Activated CD4-positive, alpha-beta T cell treated with anti-CD3 and anti-CD28 coated beads, Interleukin-2, amount 10 ng/mL, durations not matched to agents 7 days and 5 days (primary cell): ENCODE measurements at places on chromosomes 1 and 21.

DNA sequence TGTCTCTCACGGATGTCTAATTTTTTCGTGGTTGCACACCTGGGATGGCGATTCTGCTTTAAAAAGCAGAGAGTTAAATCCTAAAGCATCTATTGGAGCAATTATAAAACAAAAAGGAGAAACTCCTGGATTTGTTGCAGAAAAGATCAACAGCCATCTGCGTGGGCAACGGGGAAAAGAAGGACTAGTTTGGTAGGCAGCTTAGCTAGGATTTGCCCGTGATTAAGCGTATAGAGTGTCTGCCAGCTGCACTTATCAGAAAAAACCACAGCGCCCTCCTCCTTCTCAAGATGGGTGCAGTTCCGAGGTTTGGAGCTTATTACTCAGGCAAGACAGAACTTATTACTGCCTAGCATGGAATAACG, 526 bp upstream of the SLC25A24 start:
- DNase-seq: peak; percentile 56

- DNase-seq: no peak
Measured at GRCh38 chr21:42777757-42778344, 101.5 kb downstream of the WDR4 start.

GRCh38 chr1:32724678-32725614, 22.4 kb upstream of the SYNC start:
- DNase-seq: peak; percentile 28

- no peak for DNase-seq
Measured at GRCh38 chr1:223288826-223289225, 75.2 kb downstream of the SUSD4 start.

DNA sequence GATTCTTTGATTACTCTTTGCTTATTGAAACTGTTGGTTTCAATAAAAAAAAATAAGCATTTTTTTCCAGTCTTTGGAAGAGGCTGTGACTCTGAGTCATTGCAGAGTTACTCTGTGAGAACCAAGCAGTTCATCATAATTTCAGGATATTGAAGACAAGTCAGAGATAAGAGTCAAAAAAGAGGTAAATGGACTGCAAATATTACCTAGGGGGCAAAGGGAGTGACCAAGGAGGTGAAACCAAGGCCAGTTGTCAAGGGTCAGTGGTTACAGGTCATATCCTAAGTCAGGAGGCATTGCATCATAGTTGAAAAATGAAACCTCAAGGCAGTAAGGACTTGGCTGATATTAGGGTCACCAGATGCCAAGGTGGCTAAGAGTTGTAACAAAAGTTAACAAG, 597.1 kb upstream of the USP24 start:
- DNase-seq: no peak

DNA sequence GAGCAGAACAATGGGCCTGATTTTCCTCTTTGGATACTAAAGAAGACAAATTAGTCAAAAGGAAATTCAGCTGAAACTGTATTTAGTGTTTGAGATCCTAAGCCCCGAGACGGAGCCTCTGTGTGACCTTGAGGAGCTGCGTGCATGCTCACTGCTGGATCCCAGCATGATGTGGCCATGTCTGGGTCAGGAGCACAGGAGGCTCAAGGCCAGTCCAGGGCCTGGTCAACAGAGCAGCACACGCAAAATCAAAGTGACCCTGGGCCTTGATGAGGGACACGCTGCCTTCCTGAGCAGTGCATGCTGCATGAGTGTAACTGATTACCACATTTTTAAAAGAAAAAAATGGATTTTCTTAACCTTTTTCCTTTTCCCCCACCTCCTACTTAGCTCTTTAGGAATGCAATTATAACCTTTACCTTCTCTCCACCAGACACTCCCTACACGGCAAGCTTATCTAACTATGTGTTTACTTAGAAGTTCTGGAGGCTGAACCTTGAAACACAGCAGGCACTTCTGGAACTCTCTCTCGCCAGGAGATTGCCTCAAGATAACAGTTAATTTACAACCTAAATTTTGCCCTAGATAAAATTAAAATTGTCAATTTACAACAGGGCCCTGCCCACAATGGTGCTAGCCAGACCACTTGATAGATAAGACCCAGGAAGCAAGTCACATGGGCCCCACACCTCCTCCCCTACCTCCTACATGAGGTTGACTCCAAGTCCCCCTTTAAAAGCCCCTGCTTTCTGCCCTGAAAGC, 144.6 kb downstream of the LRIG2 start:
- no peak for DNase-seq

DNA sequence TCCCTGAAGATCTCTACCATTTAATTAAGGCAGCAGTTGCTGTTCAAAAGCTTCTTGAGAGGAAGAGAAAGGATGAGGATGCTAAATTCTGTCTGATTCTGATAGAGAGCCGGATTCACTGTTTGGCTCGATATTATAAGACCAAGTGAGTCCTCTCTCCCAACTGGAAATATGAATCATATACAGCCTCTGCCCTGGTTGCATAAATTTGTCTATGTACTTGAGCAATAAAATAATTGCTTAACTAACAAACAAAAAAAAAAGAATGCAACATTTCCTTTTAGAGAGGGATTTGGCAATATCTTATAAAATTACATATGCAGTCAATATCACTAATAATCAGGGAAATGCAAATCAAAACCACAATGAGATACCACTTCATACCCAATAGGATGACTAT, 26.8 kb downstream of the ALDH9A1 start:
- DNase-seq: no peak

- no peak for DNase-seq
Measured at GRCh38 chr1:187411118-187411517, 582.4 kb downstream of the PLA2G4A start.

DNA sequence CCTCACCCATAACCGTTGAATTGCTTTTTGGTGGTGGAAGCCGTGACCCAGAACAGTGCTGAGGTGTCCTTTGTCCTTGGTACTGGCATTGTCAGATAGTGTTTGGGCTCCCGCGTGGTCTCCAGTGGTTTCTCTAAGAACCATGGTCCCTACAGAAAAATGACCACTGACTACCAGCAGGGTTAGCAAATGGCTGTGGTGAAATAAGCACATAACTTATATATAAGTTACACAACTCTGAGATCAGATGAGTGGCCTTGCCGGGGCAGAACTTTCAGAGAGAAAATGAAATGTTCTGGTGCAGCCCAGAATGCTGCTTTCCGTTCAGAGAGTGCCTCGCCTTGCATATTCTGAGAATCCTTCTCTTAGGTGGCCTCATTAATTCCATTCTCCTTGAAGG, 5.0 kb downstream of the SLC37A1 start:
- DNase-seq: no peak

DNA sequence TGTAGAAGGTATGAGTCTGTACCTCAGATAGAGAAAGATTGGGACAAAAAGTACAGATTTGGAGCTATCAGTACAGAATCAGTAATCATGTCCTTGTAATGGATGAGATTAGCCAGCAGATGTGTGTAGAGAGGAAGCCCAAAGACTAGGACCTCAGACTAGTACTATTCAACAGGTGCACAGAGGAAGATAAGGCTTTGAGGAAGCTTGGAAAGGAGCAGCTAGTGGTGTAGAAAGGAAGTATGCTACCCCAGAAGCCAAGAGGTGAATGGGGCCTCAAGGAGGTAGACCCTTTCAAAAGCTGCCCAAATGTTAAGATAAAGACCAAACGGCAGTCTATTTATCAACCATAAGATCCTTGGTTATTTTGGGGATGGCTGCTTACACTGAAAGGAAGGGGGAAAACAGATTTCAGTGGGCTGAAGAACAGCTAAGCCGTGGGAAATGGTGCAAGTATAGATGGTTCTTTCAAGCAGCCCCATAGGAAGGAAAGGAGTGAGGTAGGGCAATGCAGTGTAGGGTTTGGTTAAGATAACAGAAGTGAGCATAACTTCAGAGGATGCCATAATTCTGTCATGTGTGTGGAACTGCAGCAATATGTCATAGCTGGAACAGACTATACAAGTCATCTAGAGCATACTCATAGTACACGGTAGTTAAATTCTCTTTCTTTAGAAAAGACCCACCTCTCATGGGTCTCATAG, 221.7 kb downstream of the HHIPL2 start:
- DNase-seq: no peak

GRCh38 chr1:88892357-88892877, 1.1 kb upstream of the GTF2B start:
- peak; percentile 46 for DNase-seq

DNA sequence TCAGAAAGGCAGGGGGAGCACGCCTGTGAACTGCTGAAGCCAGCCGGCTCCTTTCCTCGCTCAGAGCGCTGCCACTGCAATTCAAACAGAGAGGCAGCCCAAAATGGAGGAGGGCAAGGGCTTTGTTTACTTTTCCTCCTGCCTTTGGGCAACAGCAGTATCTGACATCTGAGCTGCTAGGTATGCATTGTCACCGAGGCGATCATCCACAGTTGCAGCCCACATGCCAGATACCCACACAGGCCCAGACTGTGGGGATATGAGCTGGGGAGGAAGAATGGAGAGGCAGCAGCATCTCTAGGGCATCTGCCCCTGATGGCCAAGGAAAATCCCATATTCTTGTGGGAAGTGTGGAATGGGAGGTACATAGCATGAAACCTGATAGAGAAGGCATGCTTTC, 357.1 kb downstream of the BARHL2 start:
- DNase-seq: no peak

GRCh38 chr21:36859744-36860501, 106.5 kb downstream of the HLCS start:
- DNase-seq: peak; percentile 43

- peak; percentile 13 for DNase-seq
Measured at GRCh38 chr1:88608139-88608943, 75.7 kb upstream of the PKN2 start.

- no peak for DNase-seq
Measured at GRCh38 chr1:183318433-183318832, 99.7 kb downstream of the NMNAT2 start.

DNA sequence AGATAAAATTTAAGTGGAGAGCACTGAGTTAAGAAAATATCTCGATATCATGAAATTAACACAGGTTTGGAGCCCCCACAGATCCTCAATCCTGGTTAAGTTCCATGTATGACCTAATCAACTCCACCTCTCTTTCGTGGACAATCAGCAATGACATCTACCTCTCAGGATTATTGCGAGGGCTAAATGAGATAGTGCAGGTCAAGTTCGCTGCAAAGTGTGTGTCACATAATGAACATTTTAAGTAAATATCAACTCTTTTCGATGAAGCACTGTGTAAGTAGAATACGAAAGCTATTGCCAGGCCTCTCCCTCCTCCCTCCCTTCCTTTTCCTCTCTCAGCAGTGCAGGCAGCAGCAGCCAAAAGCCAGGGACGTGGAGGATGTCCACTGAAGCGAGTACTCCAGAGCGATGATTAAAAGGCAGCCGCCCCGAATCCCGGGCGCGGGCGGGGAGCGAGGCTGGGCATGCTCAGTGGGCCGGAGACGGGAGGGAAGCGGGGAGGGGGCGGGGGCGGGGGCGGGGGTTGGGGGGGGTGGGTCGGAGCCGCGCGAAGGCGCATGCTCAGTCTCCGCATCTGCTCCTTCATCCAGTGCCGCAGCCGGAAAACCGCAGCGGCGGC, at the start of gene CAMSAP2:
CAMSAP2 (plus strand) TSS at position 567 of the 622 bp plus-strand sequence. CDS start 935 bp downstream, outside the sequence.
- peak; percentile 64 for DNase-seq

GRCh38 chr1:13450204-13450603, 40.0 kb downstream of the PRAMEF20 start:
- no peak for DNase-seq

DNA sequence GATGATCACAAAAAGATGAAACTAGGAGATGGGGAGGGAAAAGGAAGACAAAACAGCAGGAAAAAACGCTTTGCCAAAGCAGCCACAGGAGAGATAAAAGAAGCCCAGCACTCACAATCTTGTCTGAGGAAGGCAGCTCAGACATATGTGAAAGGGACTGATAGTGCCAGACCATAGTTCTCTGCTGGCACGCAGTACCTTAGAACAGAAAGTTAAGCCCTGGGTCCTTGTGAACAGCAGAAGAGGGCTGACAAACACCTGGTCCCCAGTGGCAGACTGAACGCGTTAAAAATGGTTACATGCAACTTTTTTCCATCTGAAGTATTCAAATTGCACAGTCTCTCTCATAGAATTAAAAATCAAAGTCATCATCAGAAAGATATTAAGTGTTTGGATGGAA, 433.2 kb upstream of the ADAMTS5 start:
- no peak for DNase-seq

DNA sequence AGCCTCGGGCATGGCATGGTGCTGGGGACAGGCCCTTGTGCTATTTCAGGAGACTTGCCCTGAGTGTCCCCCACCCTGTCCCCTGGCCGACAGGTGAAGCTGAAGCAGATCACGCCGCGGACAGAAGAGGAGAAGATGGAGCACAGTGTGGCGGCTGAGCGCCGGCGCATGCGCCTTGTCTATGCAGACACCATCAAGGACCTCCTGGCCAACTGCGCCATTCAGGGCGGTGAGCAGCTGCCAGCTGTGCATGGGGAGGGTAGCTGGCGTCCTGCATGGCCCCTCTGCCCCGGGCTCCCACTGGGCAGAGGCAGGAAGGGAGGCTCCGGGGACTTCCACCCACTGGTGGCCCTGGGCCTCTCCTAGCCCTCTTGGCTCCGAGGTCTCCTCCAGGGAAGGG, 28.9 kb downstream of the FAM151A start:
- no peak for DNase-seq

- DNase-seq: no peak
Measured at GRCh38 chr1:36667256-36667655, 184.5 kb upstream of the CSF3R start.

- DNase-seq: no peak
Measured at GRCh38 chr1:91537281-91537986, 36.8 kb downstream of the CDC7 start.

DNA sequence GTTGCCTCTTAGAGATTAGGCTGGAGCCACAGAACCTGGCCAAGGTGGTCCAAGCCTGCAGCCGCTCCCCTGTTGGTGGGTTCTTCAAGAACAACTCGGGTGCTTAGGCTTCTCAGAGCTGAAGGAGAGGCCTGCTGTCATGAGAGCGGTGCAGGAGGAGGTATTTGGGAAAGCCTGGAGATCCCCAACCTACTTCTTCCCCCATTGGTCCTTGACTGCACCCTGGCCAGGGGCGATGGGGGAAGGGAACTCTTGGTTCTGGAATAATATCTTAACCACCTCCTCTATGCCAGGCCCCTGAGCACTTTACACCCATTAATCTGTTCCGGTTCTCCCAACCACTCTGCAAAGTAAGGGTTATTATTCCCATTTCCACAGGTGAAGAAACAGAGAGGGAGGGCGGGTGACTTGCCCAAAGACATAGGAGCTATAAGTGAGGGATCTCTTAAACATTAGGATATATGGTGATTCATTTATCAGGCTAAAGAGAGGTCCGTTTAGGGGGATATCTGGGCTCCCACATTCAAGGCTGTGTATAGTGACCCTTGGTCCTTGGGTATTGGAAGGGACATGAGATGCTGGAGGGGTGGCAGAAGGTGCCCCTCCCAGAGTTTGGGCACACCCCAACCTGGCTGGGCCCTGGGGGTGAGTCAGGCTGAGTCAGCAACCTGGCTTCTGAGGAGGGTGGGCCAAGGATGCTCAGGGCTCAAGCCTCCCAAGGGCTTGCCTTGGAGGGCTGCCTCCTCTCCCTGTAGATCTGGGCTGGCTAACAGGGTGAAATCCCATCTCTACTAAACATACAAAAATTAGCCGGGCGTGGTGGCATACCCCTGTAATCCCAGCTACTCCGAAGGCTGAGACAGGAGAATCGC, 5.2 kb downstream of the TRNP1 start:
- no peak for DNase-seq
